Stimulated activated CD4-positive, alpha-beta T cell treated with anti-CD3 and anti-CD28 coated beads, Interleukin-4, amount 100 ng/mL, for 4 hours (primary cell): ENCODE measurements at places on chromosomes 2 and 18.

- no peak for DNase-seq
Observed at GRCh38 chr2:241432824-241433448, 75.4 kb downstream of the STK25 start.

- no peak for DNase-seq
Observed at GRCh38 chr2:5674026-5674340, 18.2 kb upstream of the SOX11 start.

DNA sequence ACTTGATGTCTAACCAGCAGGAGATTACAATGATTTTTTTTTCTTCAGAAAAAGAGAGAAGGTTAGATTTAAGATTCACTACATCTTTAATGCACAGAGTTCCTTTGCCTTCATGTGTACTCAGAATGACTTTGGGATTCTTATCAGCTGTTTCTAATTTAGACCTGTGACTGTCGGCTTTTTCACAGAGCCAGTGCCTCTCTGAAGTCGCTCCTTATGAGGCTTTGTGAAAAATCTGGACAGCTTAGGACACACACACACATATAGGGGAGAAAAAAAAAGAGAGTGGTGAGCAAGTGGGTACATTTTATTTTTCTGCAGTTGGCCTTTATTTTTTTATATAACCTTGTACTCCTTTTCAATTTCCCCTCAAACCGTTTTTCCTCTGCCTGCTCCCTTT is 893.1 kb upstream of the CELF4 start:
- DNase-seq: no peak

GRCh38 chr2:62040926-62041325 is 135.5 kb downstream of the COMMD1 start:
- no peak for DNase-seq

- no peak for DNase-seq
Observed at GRCh38 chr18:61965311-61965710, 72.5 kb upstream of the RNF152 start.

- DNase-seq: no peak
Observed at GRCh38 chr2:207847807-207848544, 78.3 kb upstream of the FZD5 start.

GRCh38 chr2:72988726-72989273 is 71.5 kb downstream of the EMX1 start:
- DNase-seq: no peak

DNA sequence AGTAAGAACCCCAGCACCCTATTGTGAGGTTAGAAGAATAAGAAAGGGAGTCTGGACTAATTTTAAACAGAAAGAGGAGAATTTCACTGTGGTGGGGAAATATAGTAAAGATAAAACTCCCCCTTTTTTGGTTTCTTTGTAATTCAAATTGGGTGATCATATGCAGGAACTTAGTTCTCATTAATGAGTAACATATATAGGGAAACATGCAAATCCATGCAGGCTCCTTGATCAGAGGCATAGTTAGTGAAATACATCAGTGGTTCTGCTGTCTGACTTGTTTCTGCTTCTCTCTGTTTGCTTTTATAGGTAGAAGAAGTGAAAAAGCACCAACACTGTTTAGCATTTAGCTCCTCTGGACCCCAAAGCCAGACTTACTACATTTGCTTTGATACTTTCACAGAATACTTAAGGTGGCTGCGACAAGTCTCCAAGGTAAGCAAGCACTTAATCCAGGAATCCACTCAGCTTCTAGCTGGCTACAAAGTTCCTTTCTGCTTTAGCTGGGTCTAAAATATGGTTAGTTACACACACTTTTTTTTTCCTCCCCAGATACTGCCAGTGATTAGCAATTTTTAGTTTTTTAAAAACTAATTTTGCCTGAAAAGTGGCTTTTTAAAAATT is 123.2 kb downstream of the PHLPP1 start:
- no peak for DNase-seq

DNA sequence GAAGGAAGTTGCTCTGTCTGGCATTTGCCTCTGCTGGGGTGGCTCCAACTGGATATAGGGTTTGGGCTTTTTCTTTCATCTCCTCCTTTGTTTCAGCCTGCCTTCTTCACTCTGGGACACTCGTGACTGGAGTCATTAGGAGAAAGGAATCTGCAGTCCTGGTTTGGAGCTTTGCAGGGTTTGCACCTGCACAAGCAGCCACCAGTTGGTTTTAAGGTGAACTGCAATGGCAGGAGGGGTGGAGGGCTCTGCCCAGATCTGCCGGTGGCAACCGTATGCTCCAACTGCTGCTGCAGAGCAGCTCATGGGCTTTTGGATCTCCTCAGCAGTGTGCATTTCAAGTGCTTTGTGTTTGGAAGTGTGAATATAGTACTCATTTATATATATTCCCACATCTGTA is 131.3 kb upstream of the MGAT5 start:
- DNase-seq: no peak

- no peak for DNase-seq
Observed at GRCh38 chr2:229446350-229446749, 175.3 kb upstream of the PID1 start.

GRCh38 chr18:33696332-33697162 is 118.5 kb downstream of the ASXL3 start:
- DNase-seq: no peak

DNA sequence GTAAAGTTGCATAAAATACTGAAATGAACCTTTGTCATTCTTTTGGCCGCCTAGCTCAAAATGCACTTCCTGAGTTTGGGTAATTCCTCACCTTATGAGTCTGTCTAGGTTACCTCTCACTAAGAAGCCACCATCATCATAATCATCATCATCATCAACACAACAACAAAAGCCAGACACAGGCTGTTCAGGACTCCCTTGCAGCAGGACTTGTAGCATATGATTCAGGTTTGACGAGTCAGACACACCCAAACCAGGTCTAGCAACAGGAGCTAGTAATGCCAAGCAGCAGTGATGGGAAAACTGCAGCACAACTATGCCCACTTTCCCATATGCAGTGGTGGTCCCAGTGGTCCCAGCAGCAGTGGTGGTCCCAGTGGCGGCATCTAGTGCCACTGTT is 2.8 kb upstream of the SGO2 start:
- DNase-seq: no peak

GRCh38 chr2:29844713-29845326 is 76.6 kb downstream of the ALK start:
- DNase-seq: no peak

- DNase-seq: no peak
Observed at GRCh38 chr18:62632788-62633455, 82.4 kb upstream of the PHLPP1 start.

DNA sequence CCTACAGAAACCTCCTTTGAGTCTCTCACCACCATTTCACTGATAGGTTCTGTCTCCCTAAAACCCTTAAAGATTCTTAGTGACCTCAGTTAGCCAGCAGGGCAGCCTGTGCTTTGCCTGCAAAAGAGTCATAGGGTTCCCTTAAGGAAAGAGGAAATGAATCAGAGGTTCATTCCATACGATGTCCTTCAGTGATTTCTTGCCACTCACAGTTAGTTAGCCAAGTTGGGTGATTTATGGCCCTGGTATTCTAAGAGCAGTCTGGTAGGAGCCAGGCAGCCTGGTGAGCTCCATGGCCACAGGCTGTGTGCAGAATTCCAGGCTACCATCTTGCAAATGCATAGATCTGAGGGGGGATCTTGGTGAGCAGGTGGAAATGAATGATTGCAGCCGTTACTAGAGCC is 18.7 kb upstream of the CCBE1 start:
- no peak for DNase-seq

- DNase-seq: no peak
Observed at GRCh38 chr2:49261781-49262180, 107.5 kb upstream of the FSHR start.

GRCh38 chr18:7605705-7606104 is 38.6 kb downstream of the PTPRM start:
- no peak for DNase-seq

GRCh38 chr2:220006152-220006621 is 378.8 kb downstream of the SLC4A3 start:
- DNase-seq: no peak

DNA sequence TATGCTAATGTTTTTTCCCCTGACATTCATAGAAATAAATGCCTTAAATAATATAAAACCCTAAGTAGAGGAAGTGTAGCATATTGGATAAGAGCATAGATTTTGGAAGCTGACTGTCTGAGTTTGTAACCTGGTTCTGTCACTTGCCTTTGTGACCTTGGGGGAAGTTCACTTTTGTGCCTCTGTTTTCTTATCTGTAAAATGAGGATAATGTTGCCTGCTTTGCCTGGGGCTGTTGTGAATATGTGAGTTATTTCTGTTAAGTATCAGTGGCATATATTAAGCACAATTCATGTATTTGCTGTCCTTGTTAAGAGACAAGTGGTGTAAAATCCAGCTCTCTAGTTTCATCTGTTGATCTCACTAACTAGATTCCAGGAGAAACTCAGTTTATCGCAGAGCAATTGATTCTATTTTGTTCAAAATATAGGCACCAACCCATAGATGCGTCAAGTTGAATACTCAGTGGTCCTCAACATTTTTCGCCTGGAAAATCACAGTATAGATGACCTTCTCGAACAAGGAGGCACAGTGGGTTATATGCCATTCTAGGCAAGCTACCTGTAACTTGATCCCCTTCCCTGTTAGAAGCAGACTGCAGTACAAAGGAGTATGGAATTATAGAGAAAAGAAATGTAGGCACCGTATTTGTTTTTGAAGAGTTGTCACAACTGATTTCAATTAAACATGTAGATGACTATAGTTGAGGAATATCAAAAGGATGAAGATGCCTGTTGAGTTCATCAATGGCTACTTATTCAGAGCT is 67.0 kb downstream of the SOCS6 start:
- DNase-seq: no peak

DNA sequence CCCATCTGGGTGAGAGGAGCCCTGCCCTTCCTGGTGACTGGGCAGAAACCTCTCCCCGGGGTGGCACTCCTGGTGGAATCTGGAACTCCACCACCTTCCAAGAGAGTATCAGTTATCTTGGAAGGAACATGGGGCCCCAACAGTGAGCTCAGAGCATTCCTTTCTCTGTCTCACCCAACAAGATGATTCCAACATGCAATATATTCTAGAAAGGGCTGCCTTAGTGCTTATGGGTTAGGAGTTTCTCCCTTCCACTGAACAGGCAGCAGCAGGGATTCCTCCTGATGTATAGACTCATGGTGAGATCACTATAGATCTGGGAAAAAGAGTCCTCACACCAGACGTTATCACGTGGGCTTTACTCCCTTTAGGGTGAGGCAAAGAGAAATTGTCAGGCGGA is 147.1 kb downstream of the COL4A4 start:
- no peak for DNase-seq

DNA sequence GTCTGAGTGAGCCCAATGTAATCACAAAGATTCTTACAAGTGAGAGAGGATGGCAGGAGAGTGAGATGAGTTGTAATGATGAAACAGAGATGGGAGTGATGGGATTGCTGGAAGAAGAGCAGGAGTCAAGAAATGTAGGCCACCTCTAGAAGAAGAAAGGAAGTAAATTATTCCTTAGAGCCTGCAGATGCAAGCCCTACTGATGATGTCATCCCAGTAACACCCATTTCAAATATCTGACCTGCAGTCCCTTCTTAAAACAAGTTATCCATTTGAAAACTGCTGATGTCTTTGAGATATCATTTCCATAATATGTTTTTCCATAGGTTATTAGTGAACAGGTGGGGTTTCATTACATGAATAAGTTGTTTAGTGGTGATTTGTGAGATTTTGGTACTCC is 888.0 kb upstream of the SLC39A10 start:
- no peak for DNase-seq

DNA sequence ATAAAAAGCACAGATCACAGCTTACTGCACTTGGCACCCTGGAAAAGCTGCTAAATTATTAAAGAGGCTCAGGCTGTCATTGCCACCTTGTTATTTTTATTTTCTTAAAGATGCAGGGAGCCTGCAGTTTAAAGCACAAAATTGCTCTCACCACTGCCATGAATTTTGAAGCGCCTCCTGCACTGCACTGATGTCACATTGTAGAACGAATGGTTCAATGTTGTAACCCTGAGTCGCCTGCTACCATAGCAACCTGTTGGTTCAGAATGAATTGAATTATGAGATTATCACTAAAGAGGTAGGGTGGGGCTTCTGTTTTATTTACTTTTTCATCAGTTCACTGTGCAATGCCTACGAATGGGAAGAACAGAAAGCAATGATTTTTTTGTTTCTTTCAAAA is 16.5 kb downstream of the SCG2 start:
- DNase-seq: no peak

DNA sequence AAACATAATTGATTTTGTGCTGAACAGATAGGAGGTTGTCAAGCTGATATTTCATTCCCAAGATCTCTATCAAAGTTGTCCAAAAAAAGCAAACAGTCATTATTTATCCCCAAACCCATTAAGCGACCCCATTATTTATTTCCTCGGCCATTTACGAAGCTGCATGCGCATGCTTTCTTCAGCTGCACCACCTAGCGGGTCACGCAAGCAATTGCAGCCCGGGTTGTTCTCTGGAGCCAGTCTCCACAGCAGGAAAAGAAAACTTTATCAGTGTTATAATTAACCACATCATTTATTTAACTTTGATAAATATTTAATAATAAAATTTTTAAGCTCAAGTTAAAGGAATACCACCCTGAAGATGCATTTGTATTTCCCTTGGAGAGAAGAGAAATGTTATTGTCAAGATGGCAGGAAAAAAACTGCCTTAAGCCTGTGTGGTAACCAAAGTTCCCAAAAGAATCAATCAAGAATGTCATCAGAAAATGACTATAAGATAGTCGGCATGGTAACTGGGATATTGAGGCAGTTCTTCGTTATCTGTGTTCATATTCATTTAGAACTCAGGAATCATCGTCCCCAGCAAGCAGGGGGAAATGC is 304.7 kb downstream of the FBXO15 start:
- peak; percentile 9 for DNase-seq

DNA sequence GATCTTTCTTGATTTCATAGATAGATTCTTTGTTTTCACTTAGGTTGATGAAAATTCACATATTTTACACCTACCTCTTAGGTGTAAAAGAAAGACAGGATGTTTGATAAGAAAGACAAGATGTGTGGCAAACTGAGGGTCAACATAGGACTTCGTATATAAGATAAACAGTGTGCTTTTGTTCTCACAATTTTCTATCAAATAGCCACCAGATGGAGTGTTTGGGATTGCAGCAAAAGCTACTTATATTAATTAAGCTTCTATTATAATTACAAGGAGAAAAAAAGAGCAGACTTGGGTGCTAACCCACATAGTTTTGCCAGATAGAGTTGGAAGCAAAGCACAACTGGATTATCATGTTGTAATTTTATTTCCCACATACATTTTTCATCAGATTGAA is 232.9 kb downstream of the CDH7 start:
- DNase-seq: no peak

- no peak for DNase-seq
Observed at GRCh38 chr2:221731432-221732145, 159.5 kb upstream of the EPHA4 start.

- no peak for DNase-seq
Observed at GRCh38 chr2:30372826-30373225, 74.2 kb upstream of the LCLAT1 start.

- no peak for DNase-seq
Observed at GRCh38 chr2:70686577-70687460, 81.2 kb downstream of the ADD2 start.

DNA sequence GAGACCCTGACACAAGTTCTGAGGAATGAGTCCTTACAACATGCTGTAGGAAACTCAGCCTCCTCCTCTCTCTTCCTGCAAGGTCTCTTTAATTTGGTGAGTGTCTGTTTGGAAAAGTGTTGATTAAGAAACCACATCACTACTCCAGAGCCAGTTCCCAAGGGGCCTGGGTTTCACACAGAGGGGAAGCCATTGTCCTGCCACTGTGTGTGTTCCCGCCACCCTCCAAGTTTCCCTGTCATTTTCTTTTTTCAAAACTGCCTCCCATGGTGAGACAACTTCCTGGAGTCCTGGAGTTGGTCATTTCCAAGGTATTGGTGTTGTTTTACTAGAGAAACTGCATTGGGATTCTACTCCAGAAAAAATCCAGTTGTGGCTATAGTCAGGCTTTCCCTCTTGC is 232.0 kb upstream of the PARD3B start:
- no peak for DNase-seq
